ENCODE measurements at places on chromosomes 16 and 17.

DNA sequence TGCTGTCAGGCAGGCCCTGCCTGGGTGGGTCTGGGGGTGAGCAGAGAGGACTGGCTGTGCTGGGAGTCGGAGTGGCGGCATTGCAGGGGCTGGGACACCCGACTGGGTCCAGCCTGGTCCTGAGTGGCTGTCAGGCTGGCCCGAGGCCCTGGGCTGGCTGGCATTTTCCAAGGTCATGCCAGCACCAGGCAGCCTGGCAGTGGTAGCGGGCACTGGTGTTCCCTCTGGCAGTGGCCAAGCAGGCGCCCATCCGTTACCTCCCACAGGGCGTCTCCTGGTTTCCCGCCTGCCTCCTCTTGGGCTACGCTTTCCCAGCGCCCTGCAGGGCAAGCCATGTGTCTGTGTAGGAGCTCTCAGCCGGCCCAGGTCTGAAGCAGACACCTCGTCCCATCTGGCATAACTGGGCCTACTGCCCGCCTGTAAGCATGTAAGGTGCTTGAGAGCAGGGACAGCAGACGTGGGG lies 5.7 kb upstream of the PKMYT1 start:
- no peak for DNase-seq

DNA sequence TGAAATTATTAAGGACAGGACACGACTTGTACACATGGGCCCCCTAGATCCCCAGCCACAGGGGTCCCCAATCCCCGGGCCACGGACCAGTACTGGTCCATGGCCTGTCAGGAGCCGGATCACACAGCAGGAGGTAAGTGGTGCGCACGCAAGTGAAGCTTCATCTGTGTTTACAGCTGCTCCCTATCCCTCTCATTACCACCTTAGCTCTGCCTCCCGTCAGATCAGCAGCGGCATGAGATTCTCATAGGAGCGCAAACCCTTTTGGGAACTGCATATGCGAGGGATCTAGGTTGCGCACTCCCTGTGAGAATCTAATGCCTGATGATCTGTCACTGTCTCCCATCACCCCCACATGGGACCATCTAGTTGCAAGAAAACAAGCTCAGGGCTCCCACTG lies 137.8 kb upstream of the ZFHX3 start:
- DNase-seq: no peak

DNA sequence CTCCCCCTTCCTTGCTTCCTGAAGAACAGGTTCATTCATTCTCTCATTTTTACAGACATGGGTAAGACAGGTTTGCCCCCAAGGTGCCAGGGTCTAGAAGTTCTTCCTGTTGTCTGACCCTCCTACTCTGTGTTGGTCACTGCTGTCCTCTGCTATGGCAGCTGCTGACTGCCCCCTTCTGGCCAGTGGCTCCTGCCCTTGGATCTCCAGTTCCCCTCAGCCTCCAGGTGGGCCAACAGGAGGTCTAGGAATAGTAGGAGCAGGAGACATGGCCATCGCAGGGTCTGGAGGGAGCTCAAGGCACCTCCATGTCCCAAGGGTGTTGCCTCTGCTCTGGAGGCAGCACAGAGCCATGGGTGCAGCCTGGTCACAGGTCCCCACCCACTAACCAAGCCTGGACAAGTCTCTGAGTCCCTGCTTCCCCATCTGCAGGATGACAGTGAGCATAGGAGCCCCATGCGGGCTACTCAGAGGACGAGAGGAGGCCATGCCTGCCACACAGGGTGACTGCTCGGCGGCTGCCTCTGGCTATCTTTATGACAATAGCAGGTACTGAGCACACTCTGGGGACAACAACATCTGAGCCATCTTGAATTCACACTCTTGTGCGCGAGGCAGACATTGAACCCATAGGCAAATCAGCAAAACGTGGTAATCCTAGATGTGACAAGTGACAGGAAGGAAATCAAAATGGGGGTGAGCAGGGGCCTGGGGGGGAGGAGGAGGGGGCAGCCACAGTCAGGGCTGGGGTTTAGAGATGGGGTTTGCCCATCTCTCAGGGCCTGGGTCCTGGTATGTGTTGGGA lies 27.0 kb upstream of the NXPH3 start:
- no peak for DNase-seq

GRCh38 chr16:83098536-83098935 lies 471.8 kb downstream of the CDH13 start:
- DNase-seq: no peak

- DNase-seq: no peak
These were observed 8.2 kb downstream of the TUFM start for GRCh38 chr16:28837672-28838557.

DNA sequence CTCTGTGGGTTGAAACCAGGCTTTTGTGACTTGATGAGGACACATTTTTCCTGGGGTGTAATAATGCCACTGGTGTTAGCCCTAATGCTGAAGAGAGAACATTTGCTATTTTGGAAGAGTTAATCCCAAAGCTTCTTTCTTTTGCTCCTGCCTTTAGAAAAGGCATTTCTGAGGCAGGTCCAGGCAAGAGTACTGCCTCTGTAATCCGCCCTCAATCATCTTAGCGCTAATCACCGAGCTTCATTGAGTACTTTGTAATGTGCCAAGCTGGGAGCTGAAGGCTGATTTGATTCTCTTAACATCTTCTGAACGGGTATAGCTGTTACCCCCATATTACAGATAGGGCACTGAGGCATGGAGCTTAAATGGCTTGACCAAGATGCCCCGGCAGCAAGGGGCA lies 60.3 kb downstream of the AKAP1 start:
- DNase-seq: no peak

- no peak for DNase-seq
These were observed 2.0 kb downstream of the TBC1D10B start for GRCh38 chr16:30368122-30368791.

- DNase-seq: no peak
These were observed 48.7 kb upstream of the GSE1 start for GRCh38 chr16:85564277-85565051.

GRCh38 chr17:45907750-45908395 lies 13.5 kb downstream of the MAPT start:
- DNase-seq: no peak

- no peak for DNase-seq
These were observed 10.2 kb downstream of the RAB11FIP4 start for GRCh38 chr17:31401456-31402254.
